ENCODE measurements at places on chromosomes 1 and 21.

- H3K36me3 ChIP-seq = peaks cover 10% of the 10 kb centered on the region
- no peaks in the 10 kb centered on the region for H3K27me3 ChIP-seq
These were observed 6.5 kb upstream of the S100A7 start for GRCh38 chr1:153466908-153467307.

GRCh38 chr21:15568516-15568915 lies 161.3 kb upstream of the USP25 start:
- no peaks in the 10 kb centered on the region for H3K27me3 ChIP-seq
- H3K36me3 ChIP-seq = no peaks in the 10 kb centered on the region
- no peak overlapping the region for H3K27ac ChIP-seq
- H3K4me1 ChIP-seq = no peaks in the 10 kb centered on the region
- no peak for DNase-seq

GRCh38 chr1:161166669-161167548 lies 683 bp downstream of the PPOX start:
- peaks cover 25% of the 10 kb centered on the region for H3K36me3 ChIP-seq
- peak; percentile 52 for DNase-seq
- H3K27me3 ChIP-seq = no peaks in the 10 kb centered on the region
- no peak overlapping the region for H3K27ac ChIP-seq

- no peaks in the 10 kb centered on the region for H3K4me1 ChIP-seq
- peaks cover 9% of the 10 kb centered on the region for H3K36me3 ChIP-seq
- H3K4me3 ChIP-seq = no peak overlapping the region
- DNase-seq = no peak
- no peaks in the 10 kb centered on the region for H3K27me3 ChIP-seq
These were observed 581.7 kb downstream of the MRPL39 start for GRCh38 chr21:25025596-25025995.

GRCh38 chr1:11272544-11272831 lies 510 bp upstream of the UBIAD1 start:
- no peak overlapping the region for H3K27ac ChIP-seq
- H3K27me3 ChIP-seq = no peaks in the 10 kb centered on the region
- no peak for DNase-seq
- peaks cover 10% of the 10 kb centered on the region for H3K36me3 ChIP-seq
- H3K4me3 ChIP-seq = peak overlapping the region; percentile 64
- peaks cover 2% of the 10 kb centered on the region for H3K4me1 ChIP-seq

DNA sequence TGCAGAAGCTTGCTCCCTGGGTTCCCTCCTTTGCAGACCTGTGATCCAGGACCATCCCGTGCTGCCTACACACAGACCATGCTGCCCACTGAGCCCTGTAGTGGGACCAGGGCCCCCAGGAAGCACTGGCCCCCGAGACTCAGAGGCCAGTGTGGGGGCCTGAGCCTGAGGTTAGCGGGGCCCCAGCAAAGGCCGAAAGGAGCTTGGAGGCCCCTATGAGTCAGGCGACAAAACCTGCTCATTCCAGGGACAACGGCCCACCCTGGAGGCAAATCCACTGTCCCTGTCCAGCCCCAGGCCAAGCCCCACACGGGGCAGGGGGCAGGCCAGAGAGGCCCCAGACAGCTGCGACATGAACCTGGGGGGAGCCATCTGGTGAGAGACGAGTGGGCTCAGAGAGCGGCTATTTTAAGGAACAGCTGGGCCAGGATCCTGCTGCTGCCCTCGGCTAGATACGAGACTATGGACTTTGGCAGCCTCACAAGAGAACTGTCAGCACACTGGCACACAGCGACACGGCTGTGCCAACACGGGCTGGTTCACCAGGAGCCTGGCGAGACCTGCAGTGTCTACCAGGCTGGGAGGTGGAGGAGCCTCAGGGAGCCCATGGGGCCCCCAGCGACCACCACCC lies 74.7 kb downstream of the ARHGEF16 start:
- no peaks in the 10 kb centered on the region for H3K4me1 ChIP-seq
- H3K27ac ChIP-seq = no peak overlapping the region
- no peak overlapping the region for H3K4me3 ChIP-seq
- no peaks in the 10 kb centered on the region for H3K27me3 ChIP-seq

DNA sequence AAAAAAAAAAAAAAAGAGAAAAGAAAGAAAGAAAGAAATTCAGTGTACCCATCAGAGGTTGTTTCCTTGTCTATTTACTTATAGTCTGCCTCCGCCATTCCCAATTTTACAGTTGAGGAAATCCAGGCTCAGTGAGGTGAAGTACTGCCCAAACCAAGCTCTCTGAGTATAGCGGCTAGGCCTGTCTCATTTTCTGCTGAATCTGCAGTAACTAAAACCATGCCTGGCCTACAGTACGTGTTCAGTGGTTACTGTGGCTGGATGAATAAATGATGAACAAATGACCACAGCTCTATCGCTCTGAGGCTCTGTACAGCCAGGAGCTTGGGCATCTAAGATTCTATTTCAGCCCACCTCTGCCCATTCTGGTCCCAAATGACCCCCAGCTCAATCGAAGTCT lies 24.3 kb downstream of the RAP1GAP start:
- H3K36me3 ChIP-seq = no peaks in the 10 kb centered on the region
- no peak overlapping the region for H3K27ac ChIP-seq
- H3K4me3 ChIP-seq = no peak overlapping the region
- DNase-seq = no peak
- no peaks in the 10 kb centered on the region for H3K4me1 ChIP-seq

DNA sequence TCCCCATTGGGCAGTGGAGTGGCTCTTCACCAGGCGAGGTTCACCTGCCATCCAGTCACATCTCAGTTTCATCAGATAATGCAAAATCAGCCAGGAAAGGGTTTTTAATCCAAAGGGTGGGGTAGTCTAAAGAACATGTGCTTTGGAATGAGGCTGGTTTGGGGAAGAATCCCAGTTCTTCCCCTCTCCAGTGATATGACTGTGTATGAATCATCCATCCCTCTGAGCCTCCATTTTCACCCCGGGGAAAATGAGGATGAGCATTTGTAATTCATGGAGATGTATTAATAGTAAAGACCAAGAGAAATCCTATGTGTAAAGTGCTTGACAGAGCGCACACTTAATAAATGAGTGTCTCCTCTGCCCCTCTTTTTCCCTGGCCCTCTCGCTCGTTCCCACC lies 215.1 kb upstream of the FGGY start:
- DNase-seq = no peak
- no peaks in the 10 kb centered on the region for H3K27me3 ChIP-seq
- H3K36me3 ChIP-seq = no peaks in the 10 kb centered on the region

- no peaks in the 10 kb centered on the region for H3K36me3 ChIP-seq
- peaks cover 5% of the 10 kb centered on the region for H3K27me3 ChIP-seq
- H3K4me3 ChIP-seq = no peak overlapping the region
- H3K4me1 ChIP-seq = peaks cover 4% of the 10 kb centered on the region
- no peak for DNase-seq
These were observed 85.8 kb downstream of the NIBAN1 start for GRCh38 chr1:184888505-184888904.

- H3K4me3 ChIP-seq = no peak overlapping the region
- no peak overlapping the region for H3K27ac ChIP-seq
- H3K4me1 ChIP-seq = no peaks in the 10 kb centered on the region
These were observed 251.3 kb downstream of the PCP4 start for GRCh38 chr21:40118527-40118926.

All from H9 (cell line).